Stimulated activated CD4-positive, alpha-beta T cell treated with anti-CD3 and anti-CD28 coated beads, Interleukin-4, amount 100 ng/mL, for 24 hours (primary cell): ENCODE measurements at places on chromosomes 3 and 15.
A peak's percentile ranks its signal among the peaks of the same experiment; 100 is the strongest.

DNA sequence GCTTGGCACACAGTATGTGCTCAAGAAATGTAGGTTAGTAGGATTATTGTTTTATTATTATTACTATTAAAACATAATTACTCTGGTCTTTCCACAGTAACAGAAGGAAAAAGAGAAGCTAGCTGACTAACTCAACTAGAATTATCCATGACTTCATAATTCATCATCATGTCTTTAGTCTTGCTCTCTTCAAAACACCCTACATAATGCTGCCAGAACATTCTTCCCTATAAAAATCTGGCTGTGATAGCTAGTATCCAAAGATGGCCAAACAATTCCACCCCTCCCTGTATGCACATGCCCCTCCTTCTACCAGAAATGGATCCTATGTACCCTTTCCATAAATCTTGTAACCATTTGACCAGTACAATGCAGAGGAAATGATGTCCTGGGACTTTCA is 48.8 kb upstream of the SRGAP3 start:
- DNase-seq, result no peak

- DNase-seq, result no peak
Measured at GRCh38 chr3:101292027-101292426, 28.3 kb downstream of the IMPG2 start.

GRCh38 chr3:126036056-126036549 is 47.8 kb downstream of the SLC41A3 start:
- no peak for DNase-seq

DNA sequence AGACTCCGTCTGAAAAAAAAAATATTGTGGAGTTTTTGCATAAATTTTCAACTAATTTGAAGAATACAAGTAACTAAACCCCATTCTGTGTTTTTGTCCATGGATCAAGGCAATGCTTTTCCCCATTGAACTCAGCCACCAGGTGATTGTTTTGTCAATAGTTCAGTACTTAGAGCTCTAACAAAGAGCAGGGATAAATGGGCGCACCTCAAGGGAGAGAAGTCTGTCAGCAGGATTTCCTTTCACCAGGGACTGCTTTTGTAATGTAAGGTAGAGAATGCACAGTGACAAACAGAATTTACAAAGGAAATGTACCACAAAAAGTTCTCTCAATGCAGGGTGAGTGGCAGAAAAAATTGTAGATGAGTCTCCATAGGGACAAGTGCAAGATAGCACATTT is 10.8 kb upstream of the ATP13A5 start:
- DNase-seq, result no peak

- no peak for DNase-seq
Measured at GRCh38 chr3:112314649-112315048, 18.3 kb upstream of the CD200 start.

GRCh38 chr3:146465693-146466465 is 3.5 kb downstream of the PLSCR2 start:
- no peak for DNase-seq

GRCh38 chr3:13149330-13150108 is 76.3 kb upstream of the IQSEC1 start:
- no peak for DNase-seq

GRCh38 chr3:118641608-118642007 is 393.0 kb downstream of the IGSF11 start:
- no peak for DNase-seq

- DNase-seq, result peak; percentile 35
Measured at GRCh38 chr15:92521624-92522008, 127.9 kb downstream of the ST8SIA2 start.

- DNase-seq, result no peak
Measured at GRCh38 chr15:41019174-41019573, 65.9 kb downstream of the CHAC1 start.

- no peak for DNase-seq
Measured at GRCh38 chr3:66149269-66149668, 71.5 kb upstream of the SLC25A26 start.

GRCh38 chr3:186510374-186511079 is 33.7 kb downstream of the CRYGS start:
- DNase-seq, result no peak

GRCh38 chr3:44954962-44955361 is 21.0 kb downstream of the ZDHHC3 start:
- DNase-seq, result no peak

GRCh38 chr3:168801794-168802193 is 706.1 kb upstream of the GOLIM4 start:
- no peak for DNase-seq

GRCh38 chr3:66537735-66538134 is 36.9 kb upstream of the LRIG1 start:
- DNase-seq, result no peak

DNA sequence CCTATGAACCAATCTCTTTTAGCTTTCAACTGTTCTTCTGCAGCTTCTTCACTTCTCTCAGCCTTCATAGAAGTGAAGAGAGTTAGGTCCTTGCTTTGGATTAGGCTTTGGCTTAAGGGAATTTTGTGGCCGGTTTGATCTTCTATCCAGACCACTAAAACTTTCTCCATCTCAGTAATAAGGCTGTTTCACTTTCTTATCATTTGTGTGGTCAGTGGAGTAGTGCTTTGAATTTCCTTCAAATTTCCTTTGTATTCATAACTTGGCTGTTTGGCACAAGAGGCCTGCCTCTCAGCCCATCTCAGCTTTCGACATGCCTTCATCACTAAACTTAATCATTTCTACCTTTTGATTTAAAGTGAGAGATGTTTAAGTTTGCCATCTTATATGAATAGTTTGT is 21.7 kb downstream of the DZIP1L start:
- no peak for DNase-seq

DNA sequence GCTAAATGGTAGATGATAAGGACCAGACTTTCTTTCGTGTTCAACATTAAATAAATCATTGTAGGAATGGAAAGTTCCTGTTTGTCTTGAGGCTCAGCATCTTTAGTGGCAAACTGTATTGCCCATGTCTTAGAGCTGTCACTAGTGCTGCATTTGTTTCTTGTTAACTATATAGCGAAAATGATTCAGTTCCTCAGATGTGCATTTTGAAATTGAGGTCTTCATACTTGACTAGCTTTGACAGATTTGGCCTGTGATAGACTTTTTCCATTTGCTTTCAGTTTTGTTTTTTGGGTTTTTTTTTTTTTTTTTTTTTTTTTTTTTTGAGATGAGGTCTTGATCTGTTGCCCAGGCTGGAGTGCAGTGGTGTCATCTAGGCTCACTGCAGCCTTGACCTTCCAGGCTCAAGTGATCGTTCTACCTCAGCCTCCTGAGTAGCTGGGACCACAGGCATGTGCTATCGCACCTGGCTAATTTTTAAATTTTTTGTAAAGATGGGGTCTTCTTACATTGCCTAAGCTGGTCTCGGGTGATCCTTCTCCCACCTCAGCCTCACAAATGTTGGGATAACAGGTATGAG is 9.5 kb upstream of the RPLP1 start:
- no peak for DNase-seq

DNA sequence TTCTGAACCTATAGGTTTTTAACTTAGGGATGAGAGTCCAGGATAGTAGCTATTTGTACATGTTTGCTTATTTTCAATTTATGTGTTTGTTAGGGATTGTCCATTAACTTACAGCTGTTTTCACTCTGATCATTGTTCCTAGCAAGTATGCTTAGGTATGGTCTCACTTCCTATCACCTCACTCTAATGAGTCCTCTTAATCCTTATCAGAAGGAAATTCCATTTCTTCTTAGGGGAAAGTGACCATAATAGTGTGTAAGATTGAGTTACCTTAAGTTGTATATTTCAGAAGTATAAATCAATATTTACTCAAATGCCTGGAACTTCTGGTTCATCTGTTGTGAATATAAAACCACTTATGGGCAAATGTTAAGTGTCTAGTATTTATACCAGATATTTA is 53.0 kb downstream of the PIAS1 start:
- DNase-seq, result no peak

GRCh38 chr3:184389384-184389783 is 9.5 kb downstream of the CHRD start:
- DNase-seq, result no peak

DNA sequence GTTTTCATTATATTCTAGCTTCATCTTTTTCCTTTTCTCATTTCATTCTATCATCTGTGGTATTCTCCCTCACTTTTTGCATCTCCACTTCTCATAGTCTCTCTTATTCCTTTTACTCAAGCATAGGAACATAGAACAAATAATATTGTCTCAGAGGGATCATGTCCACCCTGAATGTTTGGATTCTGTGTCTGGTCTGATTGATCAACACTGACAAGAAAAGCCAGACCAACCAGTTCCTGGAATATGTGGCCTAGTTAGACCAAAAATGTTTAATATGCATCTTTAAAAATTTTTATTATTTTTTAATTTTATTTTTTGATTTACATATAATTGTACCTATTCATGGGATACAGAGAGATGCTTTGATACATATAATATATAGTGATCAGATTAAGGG is 212.0 kb upstream of the ALCAM start:
- no peak for DNase-seq

- no peak for DNase-seq
Measured at GRCh38 chr3:182183716-182184430, 472.1 kb downstream of the SOX2 start.

DNA sequence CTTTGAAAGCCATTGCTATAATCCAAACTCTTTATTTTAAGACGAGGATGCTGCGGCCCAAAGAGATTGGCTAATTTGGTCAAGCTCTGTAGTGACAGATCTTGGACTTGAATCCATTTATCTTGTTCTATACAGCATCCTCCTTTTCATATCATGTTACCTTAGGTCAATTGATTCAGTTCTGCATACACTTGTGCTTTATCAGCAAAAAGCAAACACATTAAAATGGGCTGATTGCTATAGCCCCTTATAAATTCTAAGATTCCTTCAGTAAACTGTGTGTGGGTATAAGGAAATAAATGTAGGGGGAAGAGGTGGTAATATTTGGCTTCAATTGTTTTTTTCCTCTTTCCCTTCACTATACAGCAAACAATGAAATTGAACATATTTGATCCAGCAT is 40.1 kb upstream of the NECTIN3 start:
- no peak for DNase-seq

DNA sequence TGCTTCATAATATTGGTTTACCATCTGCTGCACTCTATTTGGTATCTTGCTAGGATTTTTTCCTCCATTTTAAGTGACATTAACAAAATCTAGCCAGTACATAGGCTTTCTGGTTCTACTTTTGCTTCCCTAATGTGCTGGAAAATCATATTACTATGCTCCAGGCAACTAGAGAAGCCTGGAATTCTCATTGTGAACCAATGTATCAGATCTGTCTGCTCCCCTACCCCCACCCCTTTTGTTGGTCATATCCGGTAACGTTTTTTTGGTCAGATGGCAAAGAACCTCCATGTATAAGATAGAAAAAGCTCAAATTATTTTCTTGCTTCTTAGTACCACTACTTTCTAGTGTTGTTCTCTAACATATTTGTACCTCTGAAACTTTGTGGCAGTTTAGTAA is 17.1 kb downstream of the MAP2K5 start:
- no peak for DNase-seq

- DNase-seq, result peak; percentile 77
Measured at GRCh38 chr3:50436114-50436674, 67.2 kb downstream of the CACNA2D2 start.

GRCh38 chr3:163721596-163721995 is 1356.7 kb downstream of the SI start:
- DNase-seq, result no peak

DNA sequence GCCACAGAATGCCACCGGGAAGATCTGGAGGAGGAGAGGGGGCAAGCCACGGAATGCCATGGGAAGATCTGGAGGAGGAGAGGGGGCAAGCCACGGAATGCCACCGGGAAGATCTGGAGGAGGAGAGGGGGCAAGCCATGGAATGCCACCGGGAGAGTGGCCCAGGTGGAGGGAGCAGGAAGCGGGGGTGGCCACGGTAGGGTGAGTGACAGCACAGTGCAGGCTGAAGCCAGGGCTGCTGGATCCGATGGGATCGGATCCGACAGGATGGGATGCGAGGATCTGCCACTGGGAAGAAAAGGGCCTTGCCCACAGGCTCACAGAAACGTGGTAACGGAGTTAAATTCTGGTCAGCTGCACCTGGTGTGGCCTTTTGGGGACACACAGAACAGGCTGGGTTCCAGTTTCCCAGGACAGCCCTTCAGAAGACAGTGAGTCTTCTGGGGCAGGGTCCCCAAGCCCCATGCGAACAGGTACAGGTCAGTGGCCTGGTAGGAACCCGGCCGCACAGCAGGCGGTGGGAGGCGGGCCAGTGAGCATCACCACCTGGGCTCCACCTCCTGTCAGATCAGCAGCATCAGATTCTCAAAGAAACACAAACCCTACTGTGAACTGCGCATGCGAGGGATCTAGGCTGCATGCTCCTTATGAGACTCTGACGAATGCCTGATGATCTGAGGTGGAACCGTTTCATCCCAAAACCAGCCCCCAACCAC is 58.8 kb downstream of the XXYLT1 start:
- DNase-seq, result no peak

DNA sequence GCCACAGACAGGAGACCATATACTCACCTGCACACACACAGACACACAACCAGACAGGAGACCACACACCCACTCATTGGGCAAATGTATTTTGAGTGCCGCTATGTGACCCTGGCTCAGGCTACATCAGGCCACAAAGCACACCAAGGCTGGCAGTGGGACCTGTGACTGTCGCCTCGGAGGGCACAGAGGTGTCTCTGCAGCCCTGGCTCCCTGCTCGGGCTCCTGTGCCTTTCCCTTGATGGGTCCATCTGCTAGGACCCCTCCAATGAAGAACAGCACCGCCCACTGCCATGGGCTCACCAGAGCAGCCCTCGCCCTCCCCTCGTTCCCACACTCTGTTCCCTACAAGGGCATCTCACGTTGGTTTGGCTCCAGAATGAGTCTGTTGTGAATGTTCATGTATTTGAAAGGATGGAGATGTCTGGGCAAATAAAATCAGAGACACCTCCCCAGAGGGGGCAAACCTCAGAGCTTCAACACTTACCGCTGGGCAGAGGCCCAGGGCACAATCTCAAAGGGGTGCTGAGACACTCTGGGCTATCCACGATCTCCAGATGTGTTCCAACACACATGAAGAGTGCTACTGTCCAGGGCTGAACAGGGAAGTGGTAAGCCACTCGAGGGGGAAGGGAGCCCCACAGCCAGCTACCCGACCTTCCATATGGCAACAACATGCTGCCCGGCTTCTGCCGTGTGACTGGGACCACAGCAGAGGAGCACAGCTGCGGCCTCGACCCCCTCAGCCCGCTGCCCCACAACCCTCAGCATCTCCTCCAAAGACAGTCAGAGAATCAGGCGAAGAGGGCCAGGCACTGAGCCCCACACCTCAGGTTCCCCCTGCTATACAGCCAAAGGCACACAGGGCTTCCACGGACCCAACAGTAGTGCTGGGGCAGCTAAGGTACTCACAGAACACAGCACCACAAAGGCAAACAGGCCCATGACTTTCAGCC is 74.9 kb downstream of the OCA2 start:
- DNase-seq, result no peak

GRCh38 chr3:172355836-172356235 is 92.4 kb downstream of the GHSR start:
- no peak for DNase-seq

GRCh38 chr3:50450209-50450921 is 53.1 kb downstream of the CACNA2D2 start:
- DNase-seq, result peak; percentile 51

- DNase-seq, result no peak
Measured at GRCh38 chr15:76575274-76575673, 238.7 kb downstream of the ISL2 start.
